ENCODE measurements at places on chromosomes 4 and X.

GRCh38 chr4:39792529-39792928 lies 94.6 kb downstream of the UBE2K start:
- DNase-seq = no peak

DNA sequence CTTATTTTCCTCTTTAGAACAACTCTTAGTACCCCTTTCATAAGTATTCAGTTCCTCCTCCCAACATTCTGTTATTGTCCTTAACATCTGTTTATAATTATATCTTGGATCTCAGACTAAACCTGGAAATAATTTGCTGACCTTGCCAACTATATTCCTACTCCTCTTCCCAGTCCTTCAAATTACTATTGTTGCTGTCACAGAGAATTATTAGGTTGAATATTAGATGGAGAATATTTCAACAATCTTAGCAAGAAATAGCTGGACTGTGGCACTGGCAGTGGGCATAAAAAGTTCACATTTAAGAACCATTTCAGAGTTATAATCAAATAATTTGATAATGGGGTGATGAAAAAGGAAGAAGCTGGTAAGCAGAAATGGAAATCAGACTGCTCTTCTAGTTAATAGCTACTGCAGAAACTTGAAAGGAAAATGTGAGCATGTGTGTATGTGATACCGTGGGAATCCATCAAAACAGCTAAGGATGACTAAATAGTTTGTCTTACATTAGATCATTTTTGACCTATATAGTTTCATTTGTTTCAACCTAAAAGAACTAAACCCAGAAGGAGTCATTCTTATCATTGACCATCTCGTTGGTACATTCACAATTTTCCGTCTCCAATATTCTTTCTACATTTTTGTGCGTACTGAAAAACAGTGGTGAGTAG lies 43.3 kb upstream of the PRDM8 start:
- no peak for DNase-seq

DNA sequence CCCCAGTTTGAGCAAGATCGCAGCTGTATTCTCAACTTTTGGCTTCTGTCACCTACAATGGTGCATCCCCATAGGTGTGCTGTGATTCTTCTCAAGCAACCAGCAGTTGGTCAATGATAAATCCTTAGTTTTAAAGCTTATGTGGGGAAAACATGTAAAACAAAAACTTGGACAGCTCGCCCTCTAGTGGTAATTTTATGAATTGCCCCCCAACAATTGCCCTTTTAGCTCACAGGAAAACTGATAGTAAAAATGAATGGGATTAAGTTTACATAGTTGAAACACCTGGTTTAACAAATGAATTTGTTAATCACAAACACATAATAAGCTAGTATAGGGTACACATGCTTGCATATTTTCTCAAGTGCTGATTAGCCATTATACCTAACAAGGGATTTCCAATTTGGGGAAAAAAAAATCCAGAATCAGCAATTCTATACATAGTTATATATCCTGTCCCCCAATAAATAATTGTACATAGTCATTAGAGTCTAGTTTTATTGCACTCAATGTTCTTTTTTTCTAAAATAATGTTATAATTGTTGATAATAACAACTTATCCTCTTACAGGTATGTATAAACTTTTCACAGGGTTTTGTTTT lies 30.1 kb downstream of the TEX13A start:
- no peak for DNase-seq

- DNase-seq = no peak
Measured at GRCh38 chrX:44235534-44235933, 107.9 kb downstream of the EFHC2 start.

GRCh38 chr4:133555671-133556070 lies 406.6 kb downstream of the PCDH10 start:
- DNase-seq = no peak

- no peak for DNase-seq
Measured at GRCh38 chr4:177405508-177405907, 36.7 kb downstream of the AGA start.

GRCh38 chrX:43750248-43750676 lies 94.2 kb downstream of the MAOA start:
- peak; percentile 4 for DNase-seq

DNA sequence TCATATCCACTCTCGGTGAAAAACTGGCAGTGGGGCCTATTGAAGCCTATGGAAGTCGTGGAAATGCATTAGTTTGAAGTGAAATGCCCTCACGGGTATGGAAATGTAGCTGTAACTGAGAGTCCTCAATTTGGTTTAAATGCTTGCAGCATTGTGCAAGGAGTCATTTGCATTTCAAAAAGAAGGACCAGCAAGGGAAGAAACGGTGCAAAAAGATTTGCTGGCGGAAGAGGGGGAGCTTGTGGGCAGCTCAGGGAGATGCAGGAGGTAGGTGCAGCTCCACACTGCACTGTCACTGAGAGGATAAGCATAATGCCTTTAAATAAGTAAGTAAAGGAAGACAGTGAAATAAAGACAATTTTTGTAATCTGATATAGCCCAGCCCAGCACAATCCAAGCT lies 400.4 kb upstream of the DIPK2B start:
- DNase-seq = no peak

DNA sequence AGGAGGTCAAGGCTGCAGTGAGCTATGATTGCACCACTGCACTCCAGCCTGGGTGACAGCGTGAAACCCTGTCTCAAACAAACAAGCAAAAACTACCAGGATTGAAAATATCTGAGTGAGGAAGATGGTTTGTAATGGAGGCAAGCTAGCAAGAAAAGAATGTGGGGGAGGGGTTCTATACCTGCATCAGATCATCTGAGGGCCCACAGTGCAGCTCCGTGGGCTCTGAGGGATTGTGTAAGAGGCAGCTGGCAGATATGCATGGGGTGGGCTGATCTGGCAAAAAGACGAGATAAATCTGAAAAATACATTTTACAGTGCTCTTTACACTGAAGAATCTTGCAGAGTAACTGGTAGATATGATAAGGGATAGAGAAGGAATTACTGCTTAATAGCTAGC lies 28.9 kb upstream of the CHRNA9 start:
- no peak for DNase-seq

DNA sequence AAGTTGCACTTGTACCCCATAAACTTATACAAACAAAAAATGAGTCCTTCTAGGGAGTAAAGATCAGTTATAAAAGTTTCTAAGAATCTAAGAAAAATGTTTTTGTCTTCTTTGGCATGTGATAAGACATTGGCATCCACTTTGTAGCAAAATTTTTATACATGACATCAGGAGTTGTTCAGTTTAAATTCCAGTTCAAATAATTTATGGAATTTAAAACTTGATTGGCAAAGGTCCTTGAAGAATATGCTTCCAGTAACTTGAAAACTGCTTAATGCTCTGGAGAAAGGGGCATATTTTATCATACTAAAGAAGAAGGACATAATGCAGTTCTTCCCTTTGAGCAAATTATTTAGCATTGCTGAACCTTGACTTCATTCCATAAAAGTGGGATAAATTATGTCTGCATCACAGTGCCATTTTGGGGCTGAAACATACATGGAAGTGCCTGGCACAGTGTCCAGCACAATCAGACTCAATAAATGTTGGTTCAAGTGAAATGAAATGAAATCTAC lies 163.3 kb upstream of the IL15 start:
- no peak for DNase-seq

DNA sequence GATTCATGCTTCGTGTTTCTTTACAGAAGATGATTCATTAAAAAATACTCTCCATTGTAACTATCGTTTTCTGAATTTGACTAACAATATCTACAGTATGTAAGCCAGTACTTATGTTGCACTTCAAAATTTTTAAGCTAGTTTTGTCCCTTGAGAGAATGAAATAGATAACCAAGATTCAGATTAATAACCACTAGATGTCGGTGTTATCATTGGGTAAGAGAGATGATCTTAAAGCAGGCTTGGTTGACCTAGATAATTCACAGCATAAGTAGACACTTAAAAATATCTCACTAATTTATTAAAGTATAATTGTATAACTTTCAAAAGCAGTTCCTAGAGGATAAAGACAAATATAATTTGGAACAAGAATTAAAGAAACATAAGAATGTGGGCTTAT lies 430.9 kb downstream of the C4orf33 start:
- DNase-seq = no peak

- no peak for DNase-seq
Measured at GRCh38 chr4:40514497-40514951, 115.1 kb downstream of the RBM47 start.

DNA sequence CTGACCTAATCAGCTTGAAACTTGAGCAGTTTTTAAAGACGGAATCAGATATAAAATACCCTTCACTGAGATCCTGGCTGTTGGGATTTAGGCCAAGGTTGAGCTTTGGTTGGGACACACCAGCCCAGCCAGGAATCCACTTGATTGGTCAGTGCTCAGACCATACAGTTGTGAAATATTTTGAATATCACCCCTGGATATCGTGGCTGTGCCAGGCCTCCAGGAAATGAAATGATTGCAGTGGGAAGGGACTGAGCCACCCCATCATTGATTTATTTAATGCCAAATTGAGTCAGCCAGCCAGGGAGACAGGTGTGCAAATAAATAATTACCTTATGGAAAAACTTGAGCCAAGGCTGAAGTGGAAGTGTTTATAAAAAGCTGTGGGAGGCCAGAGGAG lies 128.4 kb upstream of the SCML1 start:
- DNase-seq = no peak

DNA sequence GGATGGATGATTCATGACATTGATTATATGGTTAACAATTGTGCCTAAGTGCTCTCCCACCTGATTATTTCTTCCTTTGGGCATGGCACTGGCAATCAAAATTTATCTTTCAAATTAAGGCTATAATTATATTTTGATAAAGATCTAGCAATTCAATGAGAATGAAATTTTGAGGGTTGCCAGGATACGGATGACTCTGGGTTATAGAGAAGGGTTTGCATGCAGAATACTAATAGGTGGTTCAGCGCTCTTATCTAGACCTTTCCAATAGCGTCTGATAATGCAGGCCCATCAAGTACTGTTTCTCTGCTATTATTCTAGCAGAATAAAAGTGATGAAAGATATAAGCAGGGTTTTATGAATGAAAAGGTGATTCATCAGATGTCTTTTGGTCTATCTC lies 74.9 kb upstream of the SCML1 start:
- DNase-seq = no peak

GRCh38 chrX:9231491-9231890 lies 197.6 kb upstream of the FAM9B start:
- DNase-seq = no peak

GRCh38 chrX:40310447-40310846 lies 212.7 kb upstream of the BCOR start:
- DNase-seq = no peak
